Heart left ventricle (tissue), 16 donors: ENCODE measurements at places on chromosomes 6 and 20. TPM values are rescaled to one million over a fixed set of nuclear protein-coding genes. Genes with fewer than 3 reads are reported as not detected.
A peak's percentile ranks its signal among the peaks of the same experiment; 100 is the strongest.

DUSP15 gene
- polyA plus RNA-seq = 5.4 TPM

UBE2C gene
- polyA plus RNA-seq = 0.79 TPM

BPIFB1 gene
- not detected for polyA plus RNA-seq

FBXO30 gene
- 7.2 TPM for polyA plus RNA-seq

RIMS4 gene
- 0.06 TPM for polyA plus RNA-seq

KIAA1586 gene
- 3.2 TPM for polyA plus RNA-seq

THEMIS gene
- 0.01 TPM for polyA plus RNA-seq

DNA sequence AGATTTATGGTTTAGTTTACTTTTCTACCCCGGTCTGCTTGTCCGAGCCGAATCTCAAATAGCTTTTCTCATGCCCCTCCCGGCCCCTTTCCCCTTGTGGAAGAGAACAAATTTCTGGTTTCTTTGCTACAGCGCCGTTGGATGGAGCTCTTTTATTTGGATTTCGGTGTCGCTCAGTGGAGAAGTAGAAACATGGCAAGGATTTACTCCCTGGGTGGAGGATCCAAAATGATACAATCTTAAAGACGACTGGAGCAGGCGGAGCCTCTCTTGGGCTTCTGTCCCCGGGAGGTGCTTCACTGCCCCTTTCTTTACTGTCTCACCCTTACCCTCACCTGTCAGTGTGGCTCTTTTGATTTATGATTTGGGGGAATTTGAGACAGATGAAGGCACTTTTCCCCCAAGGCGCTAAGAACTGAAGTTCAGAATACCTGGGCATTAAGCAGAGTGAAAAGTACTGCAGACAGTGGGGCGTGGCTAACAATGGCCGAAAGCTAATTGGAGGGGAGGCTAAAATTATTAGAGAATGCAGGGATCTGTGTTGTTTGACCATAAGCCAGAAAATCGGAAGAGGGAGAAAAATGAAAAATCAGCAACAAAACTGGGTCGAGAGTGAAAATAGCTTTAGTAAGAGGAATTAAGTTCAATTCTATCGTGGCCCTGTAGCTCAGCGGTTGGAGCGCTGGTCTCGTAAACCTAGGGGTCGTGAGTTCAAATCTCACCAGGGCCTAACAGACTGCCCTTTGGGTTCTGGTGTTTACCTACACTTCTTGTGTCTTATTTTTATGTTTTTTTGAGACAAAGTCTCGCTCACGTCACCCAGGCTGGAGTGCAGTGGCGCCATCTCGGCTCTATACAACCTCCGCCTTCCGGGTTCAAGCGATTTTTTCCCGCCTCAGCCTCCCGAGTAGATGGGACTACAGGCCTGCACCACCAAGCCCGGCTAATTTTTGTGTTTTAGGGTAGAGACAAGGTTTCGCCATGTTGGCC, 145.1 kb upstream of the ZNF184 start:
- DNase-seq = no peak

GRCh38 chr6:137260217-137260616, 41.0 kb upstream of the IFNGR1 start:
- no peak for DNase-seq

- no peak for DNase-seq
These were observed 42.2 kb upstream of the KIAA1586 start for GRCh38 chr6:57004292-57004691.

DNA sequence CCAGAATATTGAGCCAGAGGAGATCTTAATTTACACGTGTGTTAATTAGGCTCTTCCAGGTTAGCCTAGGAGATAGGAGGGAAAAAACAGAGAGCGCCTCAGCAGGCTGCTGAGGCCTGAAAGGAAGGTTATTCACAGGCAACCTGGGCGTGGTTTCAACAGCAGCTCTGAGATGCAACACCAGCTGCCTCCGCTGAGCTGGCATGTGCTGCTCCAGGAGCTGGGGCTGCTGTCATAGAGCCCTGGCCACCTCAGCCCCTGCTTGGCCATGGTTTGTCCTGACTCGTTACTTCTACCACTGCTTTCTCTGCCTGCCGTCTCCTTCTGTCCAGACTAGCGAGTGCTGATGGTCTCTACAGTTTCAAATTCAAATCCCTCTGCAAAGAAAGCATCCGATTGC, 32.4 kb upstream of the RPP40 start:
- no peak for DNase-seq

DNA sequence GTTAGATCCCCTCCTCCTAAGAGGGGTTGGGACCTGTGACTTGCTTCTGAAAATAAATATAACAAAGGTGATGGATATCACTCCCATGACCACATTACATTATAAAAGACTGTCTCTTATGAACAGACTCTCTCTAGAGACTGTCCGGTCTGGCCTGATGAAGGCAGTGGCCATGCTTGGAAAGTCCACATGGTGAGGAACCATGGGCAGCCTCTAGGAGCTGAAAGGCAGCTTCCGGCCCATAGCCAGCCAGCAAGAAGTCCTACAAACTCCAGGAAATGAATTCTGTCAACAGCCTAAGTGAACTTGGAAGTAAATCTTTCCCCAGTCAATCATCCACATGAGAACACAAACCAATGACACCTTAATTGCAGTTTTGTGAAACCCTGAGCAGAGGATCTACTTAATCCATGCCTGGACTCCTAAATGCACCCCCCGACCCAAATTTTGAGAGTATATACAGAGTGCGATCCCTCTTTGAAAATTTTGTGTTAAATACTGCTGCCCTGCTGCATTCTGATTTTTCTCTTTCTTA, 2.2 kb upstream of the POPDC3 start:
- no peak for DNase-seq

GRCh38 chr6:140744659-140745320, 1370.3 kb upstream of the CITED2 start:
- no peak for DNase-seq

DNA sequence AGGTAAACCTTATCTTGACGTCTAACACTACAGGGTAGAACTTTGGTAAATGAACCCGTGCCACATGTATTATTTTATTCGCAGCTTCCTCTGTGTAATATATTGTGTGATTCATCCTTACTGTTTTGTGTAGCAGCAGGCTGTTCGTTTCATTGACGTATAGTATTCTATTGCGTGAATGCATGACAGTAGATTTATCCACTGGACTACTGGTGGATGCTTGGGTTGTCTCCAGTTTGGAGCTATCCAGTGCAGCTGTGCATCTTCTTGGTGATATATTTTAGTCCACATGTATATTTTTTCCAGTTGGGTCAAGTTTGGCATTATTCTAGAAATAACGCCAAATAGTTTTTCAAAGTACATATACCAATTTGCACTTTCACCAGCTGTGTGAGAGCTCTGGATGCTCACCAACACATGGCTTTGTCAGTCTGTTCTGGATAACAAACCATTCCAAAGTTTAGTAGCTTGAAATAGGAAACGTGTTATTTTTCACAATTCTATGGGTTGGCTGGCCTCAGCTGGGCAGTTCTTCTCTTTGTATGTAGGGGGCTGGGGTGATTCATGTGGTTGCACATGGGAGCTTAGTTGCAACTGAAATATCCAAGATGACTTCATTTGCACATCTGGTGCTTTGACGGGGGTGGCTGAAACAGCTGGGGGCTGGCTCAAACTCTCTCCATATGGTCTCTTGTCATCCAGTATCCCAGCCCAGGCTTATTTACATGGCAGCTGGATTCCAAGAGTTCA, 9.3 kb downstream of the ECT2L start:
- DNase-seq = peak; percentile 75

- no peak for DNase-seq
These were observed 105.9 kb downstream of the HIVEP2 start for GRCh38 chr6:142838821-142839685.

DNA sequence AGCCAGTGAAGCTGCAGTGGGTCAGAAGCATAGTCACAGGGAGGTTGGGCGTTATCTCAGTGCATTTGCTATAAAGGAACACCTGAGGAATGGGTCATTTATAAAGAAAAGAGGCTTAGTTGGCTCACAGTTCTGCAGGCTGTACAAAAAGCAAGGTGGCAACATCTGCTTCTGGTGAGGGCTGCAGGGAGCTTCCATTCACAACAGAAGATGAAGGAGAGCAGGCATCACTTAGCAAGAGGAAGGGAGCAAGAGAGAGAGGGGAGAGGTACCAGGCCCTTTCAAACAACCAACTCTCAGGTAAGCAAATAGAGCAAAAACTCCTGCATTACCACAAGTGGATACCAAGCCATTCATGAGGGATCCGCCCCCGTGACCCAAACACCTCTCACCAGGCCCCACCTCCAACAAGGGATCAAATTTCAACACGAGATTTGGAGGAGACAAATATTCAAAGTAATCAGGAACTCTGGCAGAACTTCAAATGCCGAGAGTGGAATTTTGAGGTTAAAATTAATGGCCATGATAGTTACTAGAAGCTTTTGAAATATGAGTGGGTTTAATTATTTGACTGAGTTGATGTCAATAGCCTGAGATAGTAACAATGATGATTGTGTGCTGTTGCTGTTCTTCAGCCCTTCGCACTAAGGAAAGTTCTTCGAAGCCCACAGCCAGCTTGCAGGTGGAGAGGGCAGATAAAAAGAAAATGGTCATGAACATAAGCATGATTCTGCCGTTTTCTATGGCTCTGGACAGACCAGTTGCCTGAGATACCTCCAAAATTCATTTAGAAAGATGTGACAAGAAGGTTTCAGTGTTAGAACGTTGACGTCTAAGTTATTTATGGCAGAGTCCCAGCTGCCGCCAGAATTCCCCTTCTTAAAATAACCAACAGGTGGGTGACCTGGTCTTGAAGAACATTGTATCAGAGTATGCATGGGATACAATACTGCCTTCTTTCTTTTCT, 55.3 kb upstream of the ADTRP start:
- DNase-seq = no peak

GRCh38 chr6:155434829-155435423, 20.7 kb downstream of the NOX3 start:
- DNase-seq = no peak

DNA sequence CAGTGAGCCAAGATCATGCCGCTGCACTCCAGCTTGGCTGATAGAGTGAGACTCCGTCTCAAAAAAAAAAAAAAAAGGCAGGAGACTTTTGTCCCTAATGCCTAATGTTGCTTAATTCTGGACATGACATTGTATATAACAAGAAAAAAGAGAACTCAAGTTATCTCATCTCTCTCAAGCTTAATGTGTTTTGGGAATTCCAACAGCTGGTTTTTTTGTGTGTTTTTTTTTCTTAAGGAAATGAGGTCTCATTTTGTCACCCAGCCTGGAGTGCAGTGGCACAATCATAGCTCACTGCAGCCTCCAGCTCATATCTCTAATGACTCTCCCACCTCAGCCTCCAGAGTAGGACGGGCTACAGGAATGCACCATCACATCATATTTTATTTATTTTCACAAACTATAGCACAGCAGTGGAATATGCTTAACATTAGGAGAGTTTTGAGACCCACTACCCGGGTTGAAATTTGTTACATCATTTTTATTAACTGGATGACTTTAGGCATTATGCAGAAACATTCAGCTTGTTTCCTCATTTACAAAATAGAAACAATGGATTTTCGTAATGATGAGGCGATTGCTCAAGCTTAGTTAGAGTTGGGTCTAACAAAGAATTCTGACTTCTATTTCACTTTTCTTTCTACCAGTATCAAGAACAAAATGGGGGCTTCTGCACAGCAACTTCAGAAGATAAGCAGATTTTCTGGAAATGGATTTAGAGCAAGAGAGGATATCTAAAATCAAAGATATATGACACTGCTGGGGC, 104.1 kb upstream of the BTN3A2 start:
- no peak for DNase-seq

DNA sequence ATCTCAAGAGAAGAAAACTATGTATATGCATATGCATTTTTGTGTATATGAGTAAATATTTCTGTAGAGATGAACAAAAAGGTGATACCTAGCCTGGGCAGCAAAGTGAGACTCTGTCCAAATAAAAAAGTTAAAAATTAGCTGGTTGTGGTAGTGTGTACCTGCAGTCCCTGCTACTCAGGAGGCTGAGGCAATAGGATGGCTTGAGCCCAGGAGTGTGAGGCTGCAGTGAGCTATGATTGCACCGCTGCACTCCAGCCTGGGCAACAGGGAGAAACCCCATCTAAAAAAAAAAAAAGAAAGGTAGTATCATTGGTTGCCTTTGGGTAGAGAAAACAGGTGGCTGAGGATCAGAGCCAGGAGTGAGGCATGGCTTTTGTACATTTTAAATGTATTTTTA, 50.9 kb downstream of the KLHL31 start:
- DNase-seq = no peak

- DNase-seq = no peak
These were observed 38.3 kb downstream of the ARHGAP18 start for GRCh38 chr6:129671442-129672340.

- DNase-seq = no peak
These were observed 3.7 kb downstream of the GRIK2 start for GRCh38 chr6:101397199-101397598.

- peak; percentile 59 for DNase-seq
These were observed 9.3 kb upstream of the KCNK15 start for GRCh38 chr20:44736170-44737021.

DNA sequence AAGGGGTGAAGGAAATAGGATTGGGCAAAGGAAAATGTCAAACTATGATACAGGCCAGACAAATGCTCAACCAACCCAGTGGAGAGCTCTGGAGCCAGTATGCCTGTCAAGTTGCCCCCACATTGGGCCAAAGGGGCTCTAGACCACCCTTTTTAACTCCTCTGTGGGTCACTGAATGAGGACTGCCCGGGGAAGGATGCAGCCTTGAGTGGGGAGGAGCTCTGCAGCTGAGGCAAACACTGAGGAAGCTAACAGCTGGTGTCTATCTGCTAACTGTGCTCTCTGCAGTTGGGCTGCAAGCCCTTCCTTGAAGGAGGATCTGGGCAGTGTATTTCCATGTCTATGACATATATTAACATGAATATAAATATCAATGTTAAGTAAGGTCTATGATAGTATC, 98.4 kb upstream of the PRSS16 start:
- DNase-seq = no peak

DNA sequence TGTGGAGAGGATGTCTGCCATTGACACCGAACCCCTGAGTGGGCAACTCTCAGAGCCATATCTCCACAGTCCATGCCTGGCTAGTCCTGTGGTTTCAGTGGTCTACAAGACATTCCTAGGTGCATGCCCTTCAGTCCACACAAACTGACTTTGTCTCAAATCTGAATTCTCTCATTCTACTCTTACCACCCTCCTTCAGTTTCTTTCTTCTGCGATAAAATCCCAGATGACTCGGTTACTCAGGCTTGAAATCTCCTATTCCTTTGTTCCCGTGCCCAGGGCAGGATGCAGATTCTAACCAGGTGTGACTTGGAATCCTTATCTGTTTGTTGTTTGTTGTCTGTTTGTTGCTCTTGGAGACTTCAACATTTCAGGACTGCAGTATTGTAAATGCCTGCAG, 9.3 kb downstream of the CDS2 start:
- DNase-seq = no peak
